GM10248 (cell line): ENCODE measurements at places on chromosomes 7 and 10.

DNA sequence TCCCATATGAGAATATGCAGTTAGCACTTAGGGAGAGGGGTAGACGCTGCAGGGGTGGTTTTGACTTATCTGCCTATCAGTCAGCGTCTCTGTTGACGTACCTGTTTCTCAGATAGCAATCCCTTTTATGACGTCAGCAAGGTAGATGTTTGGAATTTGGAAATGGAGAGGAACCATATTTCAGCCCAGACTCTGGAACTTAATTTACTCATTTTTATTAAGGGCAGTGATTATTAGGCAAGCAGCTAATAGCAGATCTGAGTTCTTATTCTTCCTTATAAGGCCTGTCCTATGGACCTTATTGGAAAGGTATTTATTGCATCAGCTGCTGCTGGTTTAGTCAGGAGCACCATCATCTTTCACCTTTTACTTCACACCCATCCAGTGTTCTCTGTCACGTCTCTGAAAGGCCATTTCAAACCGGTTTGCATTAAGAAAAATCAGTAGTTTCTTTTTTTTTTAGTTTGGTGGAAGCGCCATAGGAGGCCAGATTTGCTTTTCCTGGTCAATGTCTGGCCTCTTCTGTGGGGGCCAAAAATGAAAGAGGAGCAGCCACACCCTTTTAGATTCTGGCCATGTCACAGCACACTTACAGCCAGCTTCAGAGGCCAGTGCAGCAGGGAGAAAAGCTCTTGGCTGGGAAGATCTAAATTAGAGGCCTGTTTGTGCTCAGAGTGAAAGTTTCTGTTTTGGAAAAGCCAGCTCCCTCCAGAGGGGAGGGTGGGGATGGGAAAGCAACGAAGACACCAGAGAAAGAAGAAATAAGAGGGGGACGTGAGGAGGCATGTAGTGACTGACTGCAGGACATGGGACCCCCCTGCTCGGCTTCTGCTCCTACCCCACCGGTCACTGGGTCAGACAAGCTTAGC is 146.3 kb downstream of the TCF7L2 start:
- no peak for DNase-seq

GRCh38 chr10:31883397-31883796 is 45.2 kb downstream of the ARHGAP12 start:
- DNase-seq = no peak

DNA sequence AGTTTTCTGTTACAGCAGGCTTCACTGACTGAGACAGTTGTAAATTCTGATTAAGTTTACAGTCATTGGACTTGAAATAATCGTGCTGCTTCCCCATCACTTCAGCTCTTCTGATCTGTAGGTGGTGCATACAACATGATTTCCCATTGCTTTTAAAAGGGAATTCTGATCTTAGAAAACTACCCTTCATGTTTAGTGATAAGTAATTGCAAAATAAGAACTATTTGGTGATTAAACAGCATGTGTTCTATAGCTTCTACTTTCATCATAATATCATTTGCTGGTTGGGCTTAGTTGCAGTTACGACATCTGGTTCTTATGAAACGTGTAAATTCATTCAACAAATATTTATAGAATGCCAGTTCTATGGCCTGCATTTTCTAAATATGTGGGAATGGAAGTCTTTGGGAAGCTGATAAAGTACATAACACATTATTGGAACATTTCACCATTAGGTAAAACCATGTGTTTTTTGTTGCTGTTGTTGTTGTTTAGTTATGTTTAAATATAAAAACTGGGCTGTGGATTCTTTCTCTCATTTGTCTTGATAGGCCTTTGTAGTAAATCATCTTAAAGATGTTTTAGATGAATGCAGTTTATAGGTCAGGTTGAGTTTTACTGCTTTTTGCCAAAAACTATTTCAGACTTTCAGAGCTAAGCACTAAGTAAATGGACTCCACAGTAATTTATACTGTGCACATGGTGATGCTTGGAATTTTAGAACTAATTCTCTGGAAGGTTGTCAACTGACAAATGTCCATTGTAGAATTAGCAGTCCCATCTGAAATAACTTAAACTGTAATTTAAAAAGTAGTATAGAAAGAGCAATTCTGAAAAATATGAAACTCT is 13.1 kb downstream of the GNAI1 start:
- no peak for DNase-seq

DNA sequence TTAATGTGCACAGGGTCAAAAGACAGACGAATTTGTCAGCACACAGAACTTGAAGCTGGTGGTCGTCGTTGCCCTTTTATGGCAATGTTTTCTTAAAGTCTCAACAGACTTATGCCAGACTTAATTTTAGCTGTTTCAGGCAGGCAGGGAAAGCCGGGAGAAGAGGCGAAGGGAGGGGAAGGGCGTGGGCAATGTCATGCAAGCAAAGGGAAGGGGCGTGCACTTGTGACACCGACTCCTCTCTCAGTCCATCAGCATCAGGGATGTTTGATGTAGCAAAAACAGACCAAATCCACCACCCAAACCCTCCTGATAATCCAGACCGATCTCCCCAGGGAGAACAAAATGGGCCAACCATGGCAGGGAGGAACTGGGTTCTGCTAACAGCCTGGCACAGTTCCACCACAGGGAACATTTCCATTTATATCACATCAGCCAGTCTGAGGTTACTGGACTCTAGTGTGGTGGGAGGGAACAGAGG is 118.1 kb upstream of the RHEB start:
- DNase-seq = no peak

DNA sequence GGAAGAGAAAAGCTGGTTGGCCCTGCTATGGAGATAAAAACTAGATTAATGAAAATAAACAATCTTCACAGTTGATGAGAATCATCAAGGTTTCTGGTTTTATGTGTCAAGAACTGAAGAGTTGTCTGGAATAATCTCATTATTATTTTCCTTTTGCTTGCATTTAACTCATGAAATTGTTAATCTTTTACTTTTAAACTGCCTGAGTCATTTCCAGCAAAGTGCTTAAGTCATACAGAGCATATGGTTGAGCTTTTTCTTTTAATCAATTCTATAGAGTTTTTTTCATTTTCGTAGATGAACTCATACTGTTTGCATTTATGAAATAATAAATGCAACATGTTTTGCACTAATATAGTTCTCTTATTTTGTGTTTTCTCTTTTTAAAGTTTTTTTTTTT is 747.9 kb downstream of the NXPH1 start:
- no peak for DNase-seq

GRCh38 chr10:121624836-121625486 is 26.7 kb upstream of the FGFR2 start:
- no peak for DNase-seq

DNA sequence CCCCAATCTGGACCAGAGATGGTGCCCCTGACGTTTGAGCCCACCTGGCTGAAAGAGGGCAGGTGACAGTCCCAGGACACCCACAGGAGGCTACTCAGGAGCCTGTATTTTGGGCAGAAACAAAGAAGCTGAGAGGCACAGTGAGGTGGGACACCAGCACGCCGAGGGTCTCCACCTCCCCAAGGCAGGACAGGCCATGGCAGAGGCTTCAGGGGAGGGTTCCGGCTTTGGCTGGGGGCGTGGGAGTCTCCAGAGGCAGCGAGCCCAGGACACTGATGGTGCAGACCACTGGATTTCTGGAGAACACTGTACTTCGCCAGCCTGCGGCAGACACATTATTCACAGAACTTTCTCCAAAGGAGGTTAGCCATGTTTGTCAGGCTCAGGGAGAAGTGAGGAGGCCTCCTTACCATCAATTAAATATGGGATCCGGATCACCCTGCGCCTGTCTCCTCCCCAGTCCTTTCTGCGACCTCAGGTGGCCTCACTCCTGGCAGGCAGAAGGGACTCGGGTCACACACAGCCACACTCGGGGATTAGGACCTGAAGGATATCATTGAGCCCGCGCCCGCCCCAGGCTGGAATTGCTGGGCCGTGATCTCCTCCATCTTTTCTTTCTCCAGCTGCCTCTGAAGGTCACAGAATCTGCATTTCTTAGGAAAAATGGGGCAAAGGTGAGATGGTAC is 98.3 kb downstream of the MKI67 start:
- no peak for DNase-seq

DNA sequence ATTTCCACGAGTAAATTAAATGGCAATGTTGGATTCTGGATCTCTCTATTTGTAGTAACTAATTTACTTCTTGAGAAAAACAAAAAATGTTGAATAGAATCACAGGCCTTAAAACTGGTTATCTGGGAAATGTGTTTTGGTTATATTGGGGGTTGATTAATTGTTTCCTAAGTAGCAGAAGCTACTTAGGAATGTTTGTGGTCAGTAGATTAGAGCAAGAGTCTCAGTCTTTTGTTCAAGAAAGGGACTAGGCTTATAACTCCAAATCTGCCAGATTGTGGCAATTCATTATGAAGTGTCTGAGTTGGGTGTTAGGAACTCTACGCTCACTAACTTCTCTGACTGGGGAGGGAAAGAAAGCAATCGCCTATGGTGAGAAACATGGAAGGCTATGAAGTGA is 244.3 kb upstream of the PHYHIPL start:
- no peak for DNase-seq

GRCh38 chr10:115321360-115321759 is 228.2 kb downstream of the ATRNL1 start:
- DNase-seq = no peak

DNA sequence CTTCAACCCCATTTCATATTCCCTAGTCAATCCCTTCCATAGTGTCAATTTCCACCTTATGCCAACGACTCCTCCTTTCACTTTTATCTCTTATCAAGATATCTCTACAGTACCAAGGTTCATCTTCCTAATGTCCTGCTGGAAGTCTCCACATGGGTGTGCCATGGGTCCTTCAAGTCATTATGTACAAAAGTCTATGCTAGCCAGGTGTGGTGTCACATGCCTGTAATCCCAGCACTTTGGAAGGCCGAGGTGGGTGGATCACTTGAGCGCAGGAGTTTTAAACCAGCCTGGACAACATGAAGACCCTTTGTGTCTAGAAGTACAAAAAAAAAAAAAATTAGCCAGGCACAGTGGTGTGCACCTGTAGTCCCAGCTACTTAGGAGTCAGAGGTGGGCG is 47.6 kb downstream of the PRTFDC1 start:
- no peak for DNase-seq

- DNase-seq = no peak
These were observed 237.4 kb downstream of the FOXP2 start for GRCh38 chr7:114652041-114652440.

DNA sequence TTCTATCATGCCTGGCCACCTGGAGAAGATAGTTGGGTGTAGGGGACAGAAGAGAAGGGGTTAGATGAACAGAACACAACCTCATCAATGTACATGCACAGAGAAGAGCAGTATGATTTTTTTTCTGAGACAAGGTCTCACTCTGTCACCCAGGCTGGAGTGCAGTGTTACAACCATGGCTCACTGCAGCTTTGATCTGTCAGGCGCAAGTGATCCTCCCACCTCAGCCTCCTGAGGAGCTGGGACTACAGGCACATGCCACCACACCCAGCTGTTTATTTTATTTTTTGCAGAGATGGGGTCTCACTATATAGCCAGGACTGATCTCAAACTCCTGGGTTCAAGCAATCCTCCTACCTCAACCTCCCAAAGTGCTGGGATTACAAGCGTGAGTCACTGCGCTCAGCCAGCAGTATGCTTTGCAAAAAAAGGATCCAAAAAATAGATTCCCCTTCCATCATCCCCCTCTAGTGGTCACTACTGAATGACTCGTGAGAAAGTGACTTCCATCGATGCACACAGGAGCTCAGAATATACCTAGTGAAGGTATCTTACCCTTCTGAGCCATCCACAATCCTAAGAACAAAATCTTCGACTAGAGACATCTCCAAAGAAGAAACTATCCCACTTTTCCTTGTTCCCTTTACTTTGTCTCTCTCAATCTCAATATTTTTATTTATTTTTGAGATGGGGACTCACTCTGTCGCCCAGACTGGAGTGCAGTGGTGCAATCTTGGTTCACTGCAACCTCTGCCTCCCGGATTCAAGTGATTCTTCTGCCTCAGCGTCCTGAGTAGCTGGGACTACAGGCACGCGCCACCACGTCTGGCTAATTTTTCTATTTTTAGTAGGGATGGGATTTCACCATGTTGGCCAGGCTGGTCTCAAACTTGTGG is 21.0 kb downstream of the ZCWPW1 start:
- peak; percentile 74 for DNase-seq

- DNase-seq = no peak
These were observed 39.7 kb downstream of the ZNF33A start for GRCh38 chr10:38050212-38050611.

DNA sequence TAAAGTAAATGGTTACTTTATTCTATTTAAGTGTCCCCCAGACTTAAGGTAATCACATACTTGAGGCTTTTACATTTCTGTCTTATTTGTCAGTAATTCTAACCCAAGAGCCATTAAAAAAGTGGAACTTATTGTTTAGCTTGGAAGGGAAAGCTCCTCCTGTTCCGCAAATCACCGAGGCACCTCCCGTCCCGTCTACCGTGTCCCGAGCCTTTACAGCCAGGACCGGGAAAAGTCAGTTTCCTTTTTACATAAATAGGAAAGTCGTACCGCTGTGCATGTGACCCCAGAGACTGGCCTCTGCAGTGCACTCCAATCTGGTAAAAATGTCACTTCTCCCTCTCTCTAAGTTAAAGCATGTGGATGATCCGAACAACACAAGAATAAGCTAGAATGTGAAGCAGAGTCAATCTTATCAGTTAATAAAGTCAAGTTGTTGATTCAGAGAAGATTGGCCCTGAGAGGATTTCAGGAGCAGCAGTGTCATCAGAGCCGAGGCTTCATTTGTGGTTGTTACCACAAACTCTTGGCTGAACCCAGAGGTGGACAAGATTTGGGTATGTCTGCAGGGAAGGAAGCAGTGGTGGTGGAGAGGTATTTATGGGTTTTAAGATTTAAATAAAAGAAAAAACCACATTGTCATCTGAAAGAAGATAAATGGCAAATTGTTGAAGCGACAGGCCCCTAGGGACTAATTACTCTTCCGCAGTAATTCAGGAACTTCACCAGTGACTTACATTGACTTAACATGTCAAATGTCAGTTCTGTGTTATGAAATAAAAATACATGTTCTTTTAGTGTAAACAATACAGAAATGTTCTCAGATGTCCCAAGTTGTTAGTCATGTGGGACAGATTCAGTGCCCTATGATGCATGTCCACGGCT is 316.6 kb upstream of the ZNF32 start:
- no peak for DNase-seq

GRCh38 chr10:13842117-13842516 is 255.4 kb downstream of the PRPF18 start:
- no peak for DNase-seq

- DNase-seq = no peak
These were observed 37.2 kb downstream of the NKX2-3 start for GRCh38 chr10:99569961-99570360.

DNA sequence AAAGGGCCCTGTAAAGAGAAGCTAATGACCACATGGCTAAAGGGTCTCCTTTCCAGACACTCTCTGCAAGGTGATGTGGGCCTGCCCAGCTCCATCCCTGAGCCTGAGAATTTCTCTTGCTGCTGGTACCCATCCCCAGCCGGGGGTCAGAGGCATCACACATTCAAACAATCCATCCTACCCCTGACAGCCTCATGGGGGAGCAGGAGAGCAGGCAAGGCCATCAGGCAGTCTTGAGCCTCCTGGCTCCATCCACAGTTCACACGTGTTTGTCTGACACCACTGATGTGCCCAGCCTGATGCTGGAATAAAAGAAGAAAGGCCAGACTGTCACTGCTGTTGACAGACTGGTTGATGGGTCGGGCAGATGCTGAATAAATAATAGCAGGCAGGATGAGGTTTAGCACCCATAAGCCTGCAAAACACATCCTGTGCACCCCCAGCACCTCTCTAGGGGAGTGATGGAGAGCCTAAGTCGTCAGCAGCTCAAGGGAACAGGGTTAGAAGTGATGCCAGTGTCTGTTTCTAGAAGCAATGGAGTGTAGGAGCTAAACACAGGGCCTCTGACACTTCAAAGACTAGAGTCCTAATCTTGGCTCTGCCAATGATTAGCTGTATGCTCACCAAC is 43.5 kb downstream of the TLL2 start:
- peak; percentile 69 for DNase-seq
